Fibroblast of the aortic adventitia (primary cell): ENCODE measurements at places on chromosomes 7 and 10. TPM values are rescaled to one million over a fixed set of nuclear protein-coding genes. Genes with fewer than 3 reads are reported as not detected.

SGCE gene
- total RNA-seq, result 77.4 and 100 TPM in 2 replicates

BMI1 gene
- total RNA-seq, result 45.3 and 60.9 TPM in 2 replicates

HKDC1 gene
- total RNA-seq, result 0.09 and 0.16 TPM in 2 replicates

MCM10 gene
- 19.5 TPM in 1 of 2 replicates, not detected in the other for total RNA-seq

CYP3A4 gene
- not detected in 2 replicates for total RNA-seq

SLC13A1 gene
- total RNA-seq, result not detected in 2 replicates

MTG1 gene
- total RNA-seq, result 19.0 and 25.4 TPM in 2 replicates

GCC1 gene
- total RNA-seq, result 16.1 and 27.7 TPM in 2 replicates

NODAL gene
- total RNA-seq, result not detected in 2 replicates

LRMDA gene
- total RNA-seq, result 3.6 and 6.3 TPM in 2 replicates

TAF5 gene
- total RNA-seq, result 3.8 and 5.6 TPM in 2 replicates

DYDC2 gene
- total RNA-seq, result not detected in 2 replicates

GIMAP4 gene
- total RNA-seq, result 0.18 and 1.3 TPM in 2 replicates

FIS1 gene
- total RNA-seq, result 90.5 and 123 TPM in 2 replicates

NEUROD6 gene
- total RNA-seq, result not detected in 2 replicates

BAMBI gene
- 1.4 and 12.8 TPM in 2 replicates for total RNA-seq

CALCR gene
- total RNA-seq, result not detected in 2 replicates
